ENCODE measurements at places on chromosomes 7 and 10.

DNA sequence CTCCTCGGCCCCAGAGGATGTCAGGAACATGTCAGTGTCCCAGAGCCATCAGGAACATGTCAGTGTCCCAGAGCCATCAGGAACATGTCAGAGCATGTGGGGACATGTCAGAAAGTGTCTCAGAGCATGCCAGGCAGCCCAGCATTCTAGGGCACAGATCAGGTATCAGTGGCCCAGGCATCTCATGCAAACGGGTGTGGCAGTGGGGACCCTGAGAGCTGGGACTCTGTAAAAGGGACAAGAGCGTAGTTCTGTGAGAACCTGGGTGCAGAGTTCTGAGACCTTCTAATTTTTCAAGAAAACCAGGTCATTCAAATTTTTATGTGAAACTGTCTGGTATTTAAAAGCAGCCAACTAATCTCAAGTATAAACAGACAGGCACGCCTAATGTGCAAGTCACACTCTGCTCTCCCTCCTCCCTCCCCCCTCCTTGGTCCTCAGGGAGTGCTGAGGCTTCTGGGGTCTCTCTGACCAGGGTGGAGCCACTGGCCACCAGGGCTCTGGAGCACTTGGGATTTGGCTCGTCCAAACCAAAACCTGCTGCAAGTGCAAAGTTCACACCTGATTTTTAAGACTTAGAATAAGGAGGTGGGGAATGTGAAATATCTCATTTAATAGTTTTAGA lies 64.6 kb downstream of the ALOX5 start:
- no peak for DNase-seq

GRCh38 chr10:79595510-79595909 lies 15.2 kb upstream of the SFTPA1 start:
- no peak for DNase-seq

DNA sequence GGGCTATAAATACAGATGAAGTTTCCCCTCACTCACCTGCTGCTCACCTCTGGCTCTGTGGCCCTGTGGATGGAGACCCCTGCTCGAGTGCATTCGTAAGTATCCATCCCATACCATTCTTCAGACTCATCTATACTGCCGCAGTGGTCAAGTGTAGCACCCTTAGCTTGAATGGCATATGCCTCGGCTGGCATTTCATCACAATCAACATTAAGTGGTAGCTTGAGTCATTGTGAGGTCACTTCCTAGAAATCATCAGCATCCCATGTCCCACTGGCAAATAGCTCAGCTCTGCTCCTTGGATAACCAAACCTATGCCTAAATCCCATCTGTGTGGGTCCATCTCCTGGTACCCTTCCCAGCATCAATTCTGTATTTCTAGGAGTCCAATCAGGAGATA lies 38.2 kb downstream of the MDH2 start:
- no peak for DNase-seq

DNA sequence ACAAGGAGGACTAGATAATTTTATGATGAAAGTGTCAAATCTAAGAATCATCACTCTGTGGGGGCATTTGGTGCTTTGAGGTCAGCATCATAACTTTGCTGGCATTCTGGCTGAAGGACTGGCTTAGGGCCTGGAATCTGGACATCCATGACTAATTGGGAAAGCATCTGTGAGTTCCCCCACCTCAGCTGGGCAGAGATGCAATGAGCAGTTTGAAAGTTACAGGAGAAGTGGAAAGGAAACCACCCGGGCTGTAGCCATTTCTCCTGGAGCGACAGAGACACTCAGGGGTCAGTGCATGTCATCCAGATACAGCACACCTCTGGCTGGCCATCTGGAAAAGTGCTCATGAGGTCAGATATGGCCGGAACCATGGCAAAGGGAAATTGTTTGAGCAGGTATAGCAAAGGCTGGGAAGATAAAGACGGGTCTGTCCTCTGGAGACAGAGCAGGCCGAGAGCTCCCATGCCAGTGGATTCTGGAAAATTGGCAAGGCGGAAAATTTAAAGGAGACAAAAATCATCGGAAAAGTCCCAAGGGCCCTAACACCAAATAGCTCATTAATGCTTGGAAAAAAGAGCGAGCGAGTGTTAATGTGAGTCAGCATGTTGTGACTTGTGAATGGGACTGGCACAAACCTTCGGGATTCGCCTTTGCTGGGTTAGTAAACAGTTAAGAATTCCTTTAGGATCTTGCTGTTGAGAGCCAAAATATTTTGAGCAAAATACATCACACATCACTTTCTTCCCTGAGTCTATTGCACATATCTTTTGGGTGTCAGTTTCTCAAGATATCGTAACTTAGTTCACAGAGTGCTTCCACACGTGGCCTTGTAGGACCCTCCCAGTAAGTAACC lies 188.4 kb upstream of the AGK start:
- no peak for DNase-seq

DNA sequence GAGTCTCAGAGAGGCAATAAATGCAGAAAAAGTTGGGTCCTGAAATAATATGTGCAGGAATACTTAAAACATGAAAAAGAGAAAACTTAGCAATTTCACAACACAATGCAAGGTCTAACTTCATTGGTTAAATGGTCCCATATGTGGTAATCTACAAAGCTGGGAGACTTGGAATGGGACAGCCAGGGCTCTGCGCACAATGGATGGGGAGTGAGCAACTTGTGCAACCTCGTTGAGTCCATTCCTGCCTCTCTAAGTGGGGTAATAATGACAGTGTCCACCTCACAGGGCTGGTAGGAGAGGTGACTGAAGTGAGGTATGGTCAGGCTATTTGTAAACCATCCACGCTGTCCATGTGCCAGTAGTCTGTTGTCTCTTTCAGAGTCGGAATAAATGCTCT lies 11.8 kb upstream of the EMX2 start:
- DNase-seq = no peak

GRCh38 chr10:85098835-85099521 lies 770.6 kb downstream of the CCSER2 start:
- DNase-seq = no peak

DNA sequence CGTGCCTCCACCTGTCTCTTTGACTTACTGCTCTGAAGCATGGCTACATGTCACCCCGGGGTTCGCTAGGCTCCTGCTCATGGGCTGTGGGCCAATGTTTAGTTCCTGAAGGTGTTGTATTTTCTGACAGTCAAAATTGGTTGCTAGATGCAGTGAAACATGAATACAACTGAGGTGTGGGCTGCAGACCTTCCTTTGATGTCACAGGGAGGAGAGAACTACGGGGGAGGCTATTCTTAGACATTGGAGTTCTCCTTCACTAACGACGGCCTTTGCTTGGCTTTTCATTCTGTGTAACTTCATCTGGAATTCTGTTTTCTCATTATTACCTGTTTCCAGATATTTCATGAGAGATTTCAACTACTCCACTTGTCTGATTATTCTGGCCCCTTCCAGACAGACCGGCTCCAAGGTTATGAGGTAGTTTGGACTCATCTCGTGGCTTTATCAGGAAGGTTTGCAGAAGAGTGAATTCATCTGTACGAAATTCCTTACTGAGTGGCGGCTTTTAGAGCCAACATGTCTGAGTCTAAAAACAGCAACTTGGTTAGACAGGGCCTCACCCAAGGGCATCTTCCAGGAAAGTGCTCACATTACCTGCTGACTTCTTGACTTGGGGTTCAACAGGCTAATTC lies 774.7 kb downstream of the SUGCT start:
- DNase-seq = no peak

DNA sequence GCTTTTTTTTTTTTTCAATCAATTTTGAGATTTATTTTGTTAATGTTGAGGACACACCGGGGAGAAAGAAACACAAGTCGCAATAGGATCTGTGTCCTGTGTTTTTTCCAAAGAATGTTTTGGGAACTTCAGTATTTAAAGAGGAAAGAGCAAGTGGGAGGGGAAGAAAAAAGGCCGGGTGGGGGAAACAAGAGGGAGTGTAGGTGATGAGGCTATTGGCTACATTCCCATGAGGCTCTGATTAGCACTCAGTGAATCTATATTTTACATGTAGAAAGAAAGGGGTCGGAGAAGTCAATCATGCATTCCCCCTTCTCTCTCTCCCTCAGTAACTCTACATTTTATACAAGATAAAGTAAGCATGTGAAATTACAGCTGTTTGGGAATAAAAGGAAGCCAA lies 4.1 kb downstream of the ZNF680 start:
- no peak for DNase-seq

DNA sequence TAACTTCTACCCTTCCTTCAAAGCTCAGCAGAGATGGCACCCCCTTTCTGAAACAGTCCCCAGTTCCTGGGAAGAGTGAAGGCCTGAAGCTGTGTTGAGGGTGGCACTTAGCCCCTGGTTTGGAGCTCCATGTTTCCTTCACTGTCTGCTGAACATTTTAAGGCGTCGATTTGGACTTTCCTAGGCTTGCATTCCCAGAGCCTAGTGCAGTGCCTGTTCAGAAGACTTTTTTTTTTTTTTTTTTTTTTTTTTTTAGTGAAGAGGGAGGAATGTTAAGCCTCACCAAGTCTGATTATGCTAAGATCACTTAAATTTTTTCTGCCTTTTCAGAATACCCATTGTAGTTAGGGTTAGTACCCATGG lies 97.0 kb downstream of the PFKFB3 start:
- no peak for DNase-seq

- DNase-seq = no peak
These were observed 92.3 kb upstream of the STEAP4 start for GRCh38 chr7:88399036-88399435.

DNA sequence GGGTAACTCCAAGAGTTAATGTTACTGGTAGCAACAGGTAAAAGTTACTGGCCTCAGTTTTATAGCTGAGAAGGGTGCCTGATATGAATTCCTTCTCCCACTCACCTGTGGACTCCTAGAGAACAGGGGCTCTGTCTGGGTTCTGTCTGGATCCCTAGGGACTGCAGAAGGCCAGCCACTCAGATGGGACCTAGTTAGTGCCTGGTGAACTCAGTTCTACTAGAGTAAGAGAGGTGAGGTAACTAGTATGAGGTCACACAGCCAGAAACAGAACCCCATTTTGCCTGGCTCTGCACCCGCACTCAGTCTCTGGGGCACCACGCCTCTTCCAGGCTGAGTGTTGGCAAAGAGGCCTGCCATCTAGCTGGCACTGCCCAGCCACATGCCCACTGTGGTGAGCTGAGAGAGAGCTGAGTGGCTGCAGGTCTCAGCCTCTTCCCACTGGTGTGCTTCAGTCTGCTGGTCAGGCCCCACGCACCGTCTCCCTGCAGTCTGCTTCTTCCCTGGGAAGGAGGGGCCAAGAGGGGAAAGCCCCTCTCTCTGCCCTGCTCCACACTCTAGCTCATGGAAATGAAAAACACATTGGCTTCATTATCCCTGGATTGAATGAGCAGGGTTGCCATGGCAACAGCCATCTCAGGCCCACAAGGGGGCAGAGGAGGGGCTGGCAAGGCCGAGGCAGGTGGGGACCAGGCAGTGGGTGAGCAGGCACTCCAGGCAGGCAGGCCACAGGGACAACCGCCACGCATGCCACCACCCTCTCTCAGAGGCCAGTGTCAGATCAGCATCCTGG lies 110.6 kb downstream of the ZMIZ1 start:
- no peak for DNase-seq

DNA sequence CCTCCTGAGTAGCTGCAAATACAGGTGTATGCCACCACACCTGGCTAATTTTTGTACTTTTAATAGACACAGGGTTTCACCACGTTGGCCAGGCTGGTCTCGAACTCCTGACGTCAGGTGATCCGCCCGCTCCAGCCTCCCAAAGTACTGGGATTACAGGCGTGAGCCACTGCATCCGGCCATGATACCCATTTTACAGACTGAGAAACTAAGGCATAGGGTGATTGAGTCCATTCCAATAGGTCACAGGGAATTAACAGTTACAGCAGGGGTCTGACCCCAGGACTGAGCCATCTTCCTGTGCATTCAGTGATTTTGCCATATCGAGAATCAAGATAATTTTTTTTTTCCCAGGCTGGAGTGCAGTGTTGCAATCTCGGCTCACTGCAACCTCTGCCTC lies 12.3 kb upstream of the CTBP2 start:
- DNase-seq = no peak

DNA sequence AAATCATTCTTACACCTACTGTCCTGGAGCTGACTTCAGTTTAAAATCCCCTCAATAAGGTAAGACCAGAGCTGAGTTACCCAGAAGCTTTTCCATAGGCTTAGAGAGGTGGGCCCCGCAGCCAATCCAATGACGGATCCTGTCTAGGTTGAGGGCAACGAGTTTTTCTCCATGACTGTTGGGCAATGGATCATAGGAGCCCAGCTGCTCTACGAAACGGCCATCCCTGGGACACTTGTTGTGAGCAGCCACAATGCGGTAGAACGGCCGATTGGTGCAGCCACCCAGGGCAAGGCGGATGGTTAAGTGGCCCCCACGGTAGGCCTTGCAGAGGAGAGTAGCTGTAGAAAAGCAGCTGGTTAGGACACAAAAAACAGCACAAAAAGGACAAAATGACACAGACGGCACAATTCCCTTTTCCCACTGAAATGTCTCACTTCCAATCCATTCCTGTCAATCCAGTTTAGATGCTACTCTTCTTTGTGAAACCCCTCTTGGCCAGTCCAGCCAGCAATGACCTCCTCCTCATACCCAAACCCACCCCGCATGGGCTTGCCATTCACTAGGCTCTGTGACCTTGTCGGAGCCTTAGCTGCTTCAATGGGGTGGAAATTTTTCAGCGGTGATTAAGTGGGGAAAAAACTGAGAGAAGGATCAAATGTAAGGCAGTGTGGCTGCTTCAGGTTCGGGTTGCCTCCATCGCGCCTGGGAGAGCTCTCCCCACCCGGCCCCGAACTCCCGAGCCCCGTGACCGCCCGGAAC lies 580 bp downstream of the MRPS16 start:
- no peak for DNase-seq

Data from substantia nigra (tissue), 51 donors.